ENCODE measurements at places on chromosomes 12 and 14.

- DNase-seq = no peak
Measured at GRCh38 chr14:74645244-74645643, 33.2 kb upstream of the LTBP2 start.

DNA sequence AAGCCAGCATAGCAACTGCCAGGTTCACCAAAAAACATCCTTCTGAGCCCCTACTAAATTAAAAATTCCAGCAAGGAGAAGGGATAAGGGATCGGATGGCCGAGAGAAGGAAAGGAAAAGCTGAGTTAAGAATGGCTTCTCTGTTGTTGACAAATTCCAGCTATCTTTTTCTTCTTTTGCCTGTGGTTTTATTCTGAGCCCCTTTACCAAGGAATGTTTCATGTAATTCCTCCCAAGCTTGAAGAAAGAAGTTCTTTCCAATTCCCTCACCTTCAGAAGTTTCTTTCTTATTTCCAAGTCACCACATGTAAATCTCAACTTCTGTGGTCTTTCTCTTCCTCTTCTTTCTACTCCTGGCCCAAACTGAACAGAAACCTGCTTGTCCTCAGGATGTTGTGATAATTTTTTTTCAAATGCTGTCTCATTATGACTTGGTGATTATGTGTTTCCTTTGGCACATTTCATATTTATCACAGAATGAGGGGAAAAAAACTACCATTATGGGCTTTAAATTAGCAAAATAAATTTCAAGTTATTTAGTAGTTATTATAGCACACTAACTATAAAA is 40.0 kb downstream of the FGD6 start:
- no peak for DNase-seq

GRCh38 chr14:99803803-99804202 is 10.6 kb downstream of the EML1 start:
- DNase-seq = peak; percentile 48

- DNase-seq = no peak
Measured at GRCh38 chr14:29926701-29927375, 809 bp downstream of the PRKD1 start.

DNA sequence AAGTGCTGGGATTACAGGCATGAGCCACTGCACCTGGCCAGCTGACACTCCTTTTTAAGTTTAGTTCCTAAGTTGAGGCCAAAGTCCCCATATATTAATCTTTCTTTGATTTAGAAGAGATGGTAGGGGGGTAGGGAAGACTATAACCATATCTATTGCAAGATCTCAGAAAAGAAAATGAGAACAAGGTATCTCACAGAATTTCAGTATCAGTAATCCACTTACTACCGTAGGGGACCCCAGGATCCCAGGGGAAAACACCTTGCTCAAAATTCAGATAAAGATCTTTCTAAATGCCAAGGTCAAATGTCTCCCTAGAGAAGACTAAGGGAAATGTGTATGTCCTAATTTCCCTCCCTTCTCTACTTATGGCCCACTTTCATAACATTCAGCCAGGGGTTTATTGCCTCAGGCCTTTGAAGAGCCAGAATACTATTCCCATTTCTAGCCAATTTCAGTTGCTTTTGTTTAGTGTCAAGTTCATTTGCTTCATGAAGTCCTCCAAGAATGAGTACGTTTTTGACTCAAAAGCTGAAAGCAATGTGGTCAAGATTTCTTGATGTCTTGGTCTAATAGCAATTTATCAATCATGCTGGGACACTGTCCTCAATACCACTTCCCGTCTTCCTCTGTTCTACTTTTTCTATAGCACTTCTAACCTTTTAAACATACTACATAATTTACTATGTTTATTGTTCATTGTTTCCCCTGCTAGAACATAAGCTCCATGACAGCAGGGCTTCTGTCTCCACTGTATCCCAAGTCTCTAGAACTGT is 86.3 kb downstream of the DCAF5 start:
- no peak for DNase-seq

DNA sequence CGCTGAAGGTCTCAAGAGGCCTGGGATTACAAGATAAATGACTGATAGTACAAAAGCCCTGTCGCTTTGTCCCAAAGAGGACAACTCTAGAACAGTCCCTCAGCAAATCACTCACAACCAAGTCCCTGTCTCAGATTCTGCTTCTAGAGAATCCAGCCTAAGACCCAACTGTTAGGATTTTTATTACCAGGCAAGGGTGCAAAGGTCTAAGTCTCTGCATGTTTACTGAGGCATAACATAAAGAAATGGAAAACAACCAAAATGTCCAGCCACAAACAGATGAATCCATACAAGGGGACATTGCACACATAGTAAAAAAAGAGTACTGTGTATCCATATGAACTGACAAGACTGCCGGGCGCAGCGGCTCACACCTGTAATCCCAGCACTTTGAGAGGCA is 104.1 kb downstream of the FOXN3 start:
- no peak for DNase-seq

DNA sequence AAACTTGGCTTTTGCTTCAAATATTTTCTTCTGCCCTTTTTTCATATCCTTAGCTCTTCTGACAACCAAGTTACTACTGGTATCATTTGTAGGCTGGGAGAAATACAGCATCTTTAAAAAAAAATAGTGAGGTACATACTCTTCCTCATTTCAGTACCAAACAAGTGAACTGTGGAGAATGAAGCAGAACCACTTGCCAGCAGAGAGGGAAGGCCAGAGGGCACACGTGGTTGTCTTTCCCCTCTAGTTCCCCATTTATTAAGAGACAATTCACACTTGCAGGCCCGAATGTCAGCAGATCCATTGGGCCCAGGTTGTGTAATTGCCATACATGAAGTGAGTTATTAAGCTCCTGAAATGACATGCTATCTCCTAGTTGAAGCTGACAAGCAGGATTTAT is 3.2 kb downstream of the SUSD6 start:
- DNase-seq = no peak

DNA sequence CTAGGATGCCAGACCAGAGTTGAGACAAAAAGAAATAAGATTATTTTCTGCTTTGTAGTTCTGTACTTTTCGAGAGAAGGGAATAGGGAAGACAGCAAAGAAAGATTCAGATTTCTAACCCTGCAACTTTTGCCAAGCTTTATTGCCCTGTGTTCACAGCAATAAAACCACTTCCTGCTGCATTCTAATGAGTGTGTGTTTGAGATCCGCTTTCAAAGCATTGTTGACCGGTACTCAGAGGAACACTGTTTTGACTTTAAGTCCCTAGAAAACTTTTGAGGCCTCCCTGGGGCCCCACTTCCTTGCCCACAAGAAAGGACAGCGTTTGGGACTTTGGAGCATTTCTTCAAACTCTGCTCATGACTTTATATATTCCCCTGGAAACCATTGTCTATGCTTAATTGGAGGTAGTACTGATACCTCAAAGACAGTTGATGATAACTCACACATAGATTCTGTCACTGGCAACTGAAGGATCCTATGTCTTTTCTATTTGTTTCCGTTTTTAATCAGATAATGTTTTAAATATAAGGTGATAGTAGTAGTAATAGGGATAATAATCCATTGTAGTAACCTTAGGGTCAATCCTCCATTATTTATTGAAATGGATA is 1.3 kb downstream of the RNASE6 start:
- no peak for DNase-seq
